ENCODE measurements at places on chromosomes 11 and 22. TPM values are rescaled to one million over a fixed set of nuclear protein-coding genes. Genes with fewer than 3 reads are reported as not detected.

DCDC1 gene
- 0.24 TPM for total RNA-seq

- DNase-seq = no peak
These were observed 167.8 kb downstream of the RRAS2 start for GRCh38 chr11:14190992-14191778.

SLC22A8 gene
- not detected for total RNA-seq

PNPLA2 gene
- 94.4 TPM for total RNA-seq

Measured in right atrium auricular region (tissue), 2 donors.